ENCODE measurements at places on chromosomes 6 and 20.
A peak's percentile ranks its signal among the peaks of the same experiment; 100 is the strongest.

DNA sequence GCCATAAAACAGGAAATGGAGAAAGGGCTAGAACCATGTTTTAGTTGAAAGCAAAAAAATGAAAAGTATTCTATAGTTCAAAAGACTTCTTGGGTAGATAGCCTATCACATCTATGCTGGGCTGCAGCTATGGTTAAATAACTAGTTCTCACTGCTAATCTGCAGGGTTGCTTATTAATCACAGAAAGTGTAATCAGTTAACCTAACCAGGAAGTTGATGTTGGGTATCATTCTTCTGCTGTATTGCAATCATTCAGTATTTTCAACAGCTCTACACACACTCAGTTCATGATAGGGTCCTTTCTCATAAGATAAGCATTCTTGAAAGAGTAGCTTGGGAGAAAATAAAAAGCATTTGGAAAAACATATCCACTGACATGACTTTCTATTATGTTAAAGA, 135.2 kb upstream of the TCF21 start:
- DNase-seq: no peak

DNA sequence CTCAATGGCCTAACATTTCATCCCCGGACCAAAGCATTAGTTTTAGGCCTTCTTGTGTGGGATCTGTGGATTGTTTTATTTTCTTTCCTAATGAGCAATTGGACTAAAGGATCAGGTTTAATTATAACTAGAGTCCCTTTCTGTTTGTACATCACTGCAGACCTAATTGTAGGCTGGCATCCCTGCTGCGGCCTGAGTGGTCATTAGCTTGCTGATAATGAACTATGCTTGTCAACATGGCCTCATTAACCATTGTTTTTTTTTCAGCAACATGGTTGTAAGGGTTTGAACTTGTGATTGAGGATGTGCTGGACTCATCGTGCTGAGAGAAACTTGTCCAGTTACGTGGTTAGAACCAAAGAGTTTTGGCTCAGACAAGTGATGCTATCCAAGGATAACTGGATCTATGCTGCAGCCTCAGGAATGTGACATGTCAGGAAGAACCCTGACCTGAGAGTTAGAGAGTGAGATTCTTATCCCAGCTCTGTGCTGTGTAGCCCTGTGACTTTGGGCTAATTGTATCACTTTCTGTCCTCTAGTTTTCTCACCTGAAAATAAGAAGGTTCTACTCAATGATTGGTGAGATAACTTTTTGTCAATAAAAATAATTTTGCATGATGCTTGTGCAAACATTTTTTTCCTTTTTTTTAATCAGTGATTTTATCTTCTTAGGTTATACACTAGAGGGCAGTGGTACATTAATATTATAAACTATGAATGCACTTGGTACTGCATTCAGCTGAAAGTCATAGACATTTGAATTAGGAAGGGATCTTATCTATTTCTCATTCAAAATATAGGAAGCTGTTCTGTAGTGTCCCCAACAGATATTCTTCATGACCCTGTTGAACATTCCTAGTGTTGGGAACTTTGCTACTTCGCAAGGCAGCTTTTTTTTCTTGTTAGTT, 140.9 kb downstream of the RNF144B start:
- DNase-seq: peak; percentile 6

- no peak for DNase-seq
Measured at GRCh38 chr6:150919938-150920337, 54.4 kb downstream of the MTHFD1L start.

GRCh38 chr6:122791310-122791679, 2.2 kb downstream of the SMPDL3A start:
- no peak for DNase-seq

All from astrocyte (in vitro differentiated cells and primary cell).